Stimulated activated CD4-positive, alpha-beta T cell treated with anti-CD3 and anti-CD28 coated beads, Interleukin-4, amount 100 ng/mL, for 24 hours (primary cell): ENCODE measurements at places on chromosomes 3 and 15.
A peak's percentile ranks its signal among the peaks of the same experiment; 100 is the strongest.

DNA sequence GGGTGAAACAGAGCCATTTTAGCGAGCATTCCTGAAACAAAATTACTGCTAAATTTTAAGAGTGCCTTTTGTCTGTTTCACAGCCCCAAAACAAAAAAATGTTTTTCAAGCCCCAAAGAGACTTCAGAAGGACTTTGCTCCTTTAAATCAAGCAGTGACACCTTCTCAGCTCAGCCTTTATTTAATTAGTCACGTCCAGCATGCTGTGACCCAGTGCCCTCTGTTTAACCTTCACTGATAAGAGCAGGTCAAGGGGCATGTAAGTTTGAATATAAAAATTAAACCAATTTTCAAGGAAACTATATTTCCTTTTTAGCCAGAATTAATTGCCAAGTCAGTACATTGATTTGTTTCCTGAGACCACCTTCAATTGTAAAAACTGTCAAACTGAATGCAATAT lies 40.6 kb downstream of the ISL2 start:
- no peak for DNase-seq

DNA sequence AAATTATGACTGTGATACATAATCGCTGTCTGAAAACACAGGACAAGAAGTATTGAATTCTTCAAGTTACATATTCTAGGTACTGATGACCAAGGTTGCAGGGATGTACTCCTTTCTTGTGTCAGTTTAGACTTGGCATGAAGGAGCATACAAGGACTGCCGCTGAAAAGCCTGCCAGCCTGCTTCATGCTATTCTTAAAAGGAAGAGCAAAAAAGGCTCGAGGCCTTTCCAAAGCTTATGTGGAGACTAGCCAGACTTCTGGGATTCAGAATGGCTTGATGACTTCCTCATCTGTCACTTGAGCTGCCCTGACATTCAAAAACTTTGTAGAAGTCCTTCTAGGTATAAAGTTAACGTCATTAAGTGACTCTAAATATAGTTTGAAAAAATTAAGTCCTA lies 92.0 kb downstream of the CADM2 start:
- no peak for DNase-seq

- DNase-seq, result no peak
These were observed 43.5 kb upstream of the ALCAM start for GRCh38 chr3:105323274-105323599.

DNA sequence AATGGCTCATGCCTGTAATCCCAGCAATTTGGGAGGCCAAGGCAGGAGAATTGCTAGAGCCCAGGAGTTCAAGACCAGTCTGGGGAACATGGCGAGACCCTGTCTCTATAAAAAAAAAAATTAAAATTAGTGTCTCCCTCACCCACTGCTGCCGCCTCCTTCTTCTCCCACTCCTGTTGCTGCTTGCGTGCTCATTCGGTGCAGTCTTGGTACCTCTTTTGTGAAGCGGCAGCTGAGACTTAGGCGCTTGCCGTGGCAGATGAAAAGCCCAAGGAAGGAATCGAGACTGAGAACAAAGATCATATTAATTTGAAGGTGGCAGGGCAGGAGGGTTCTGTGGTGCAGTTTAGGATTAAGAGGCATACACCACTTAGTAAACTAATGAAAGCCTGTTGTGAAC lies 20.0 kb downstream of the GLB1 start:
- DNase-seq, result no peak

GRCh38 chr3:50320853-50321335 lies 1.7 kb downstream of the HYAL2 start:
- DNase-seq, result peak; percentile 63

GRCh38 chr3:155018621-155019330 lies 61.3 kb upstream of the MME start:
- no peak for DNase-seq
